ENCODE measurements at places on chromosomes 5 and 9.

DNA sequence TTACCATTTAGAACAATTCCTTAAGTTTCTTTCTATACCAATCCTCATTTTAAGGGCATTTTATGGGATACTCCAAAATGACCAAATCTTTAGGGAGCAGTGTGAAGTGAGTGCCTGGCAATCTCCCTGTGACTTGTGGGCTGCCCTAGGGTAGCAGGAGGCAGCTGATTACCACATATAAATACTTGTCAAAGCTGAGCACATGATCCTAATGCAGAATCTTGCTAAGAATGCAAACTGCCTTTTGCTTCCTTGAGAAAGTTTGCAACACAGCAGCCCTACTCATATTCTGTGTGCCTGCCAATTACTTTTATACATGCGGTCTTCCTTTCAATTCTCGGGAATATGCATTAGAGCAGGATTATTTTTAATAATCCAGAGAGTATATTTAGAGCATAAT is 18.2 kb upstream of the NREP start:
- DNase-seq = no peak

GRCh38 chr9:105901514-105902109 is 207.3 kb downstream of the TMEM38B start:
- no peak for DNase-seq

- DNase-seq = no peak
Measured at GRCh38 chr5:21219251-21219650, 1231.3 kb upstream of the CDH18 start.

DNA sequence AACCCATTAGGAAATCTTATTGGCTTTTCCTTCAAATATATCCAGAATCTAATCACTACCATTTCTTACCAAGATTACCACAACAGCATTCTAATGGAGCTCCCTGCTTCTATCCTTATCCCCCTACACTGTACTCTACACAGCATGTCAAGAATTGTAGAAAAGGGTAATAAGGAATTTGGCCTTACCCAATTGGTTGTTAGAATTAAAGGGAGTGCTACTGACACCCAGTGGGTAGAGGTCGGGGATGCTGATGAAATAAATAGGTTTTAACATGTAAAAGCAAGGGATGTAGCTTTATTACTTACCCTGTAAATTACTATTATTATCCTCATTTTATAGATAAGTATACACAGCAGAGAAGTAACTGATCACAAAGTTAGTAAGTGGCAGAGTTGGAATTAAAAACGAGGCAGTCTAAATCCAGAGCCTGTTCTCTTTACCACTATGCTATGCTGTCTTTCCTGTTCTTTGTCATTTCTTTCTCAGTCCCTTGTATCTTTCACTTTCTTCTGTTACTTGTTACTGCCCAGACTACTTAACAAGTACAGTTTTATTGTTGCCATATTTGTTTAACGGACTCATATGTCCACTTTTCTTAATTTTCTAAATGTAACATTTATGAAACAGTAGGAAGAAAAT is 10.5 kb downstream of the SLC38A9 start:
- DNase-seq = no peak

DNA sequence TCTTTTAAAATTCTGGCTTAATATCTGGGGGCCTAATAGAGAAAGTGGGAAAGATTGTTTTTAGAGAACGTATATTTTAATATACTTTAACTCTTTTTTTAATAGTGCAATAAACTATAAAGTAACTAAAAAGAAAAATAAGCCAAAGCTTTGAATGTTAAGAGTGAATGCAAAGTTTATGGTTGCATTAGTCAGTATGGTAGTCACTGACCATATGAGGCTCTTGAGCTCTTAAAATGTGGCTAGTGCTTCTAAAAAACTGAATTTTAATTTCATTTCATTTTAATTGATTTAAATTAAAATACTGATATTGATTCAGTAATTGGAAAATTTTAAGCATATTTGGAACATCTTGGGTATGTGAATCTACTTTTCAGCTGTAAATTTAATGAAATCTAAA is 310.7 kb downstream of the PJA2 start:
- DNase-seq = no peak

DNA sequence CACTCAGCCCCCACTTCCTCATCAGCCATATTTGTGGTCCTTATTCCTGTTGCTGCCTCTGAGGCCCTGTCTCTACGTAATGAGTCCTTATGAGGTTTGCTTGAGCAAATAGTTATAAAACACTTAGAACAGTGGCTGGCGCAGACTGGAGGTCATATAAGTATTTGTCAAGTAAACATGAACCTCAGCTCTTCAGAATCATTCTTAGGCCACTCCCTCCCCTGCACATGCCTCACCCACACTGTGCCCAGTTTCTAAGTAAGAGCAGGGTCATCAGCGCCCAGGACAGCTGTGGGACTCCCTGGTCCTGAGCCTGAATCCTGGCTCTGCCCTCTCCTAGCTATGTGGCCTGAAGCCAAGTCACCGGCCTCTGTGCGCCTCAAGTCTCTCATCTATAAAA is 4.0 kb downstream of the ST6GALNAC4 start:
- DNase-seq = no peak

DNA sequence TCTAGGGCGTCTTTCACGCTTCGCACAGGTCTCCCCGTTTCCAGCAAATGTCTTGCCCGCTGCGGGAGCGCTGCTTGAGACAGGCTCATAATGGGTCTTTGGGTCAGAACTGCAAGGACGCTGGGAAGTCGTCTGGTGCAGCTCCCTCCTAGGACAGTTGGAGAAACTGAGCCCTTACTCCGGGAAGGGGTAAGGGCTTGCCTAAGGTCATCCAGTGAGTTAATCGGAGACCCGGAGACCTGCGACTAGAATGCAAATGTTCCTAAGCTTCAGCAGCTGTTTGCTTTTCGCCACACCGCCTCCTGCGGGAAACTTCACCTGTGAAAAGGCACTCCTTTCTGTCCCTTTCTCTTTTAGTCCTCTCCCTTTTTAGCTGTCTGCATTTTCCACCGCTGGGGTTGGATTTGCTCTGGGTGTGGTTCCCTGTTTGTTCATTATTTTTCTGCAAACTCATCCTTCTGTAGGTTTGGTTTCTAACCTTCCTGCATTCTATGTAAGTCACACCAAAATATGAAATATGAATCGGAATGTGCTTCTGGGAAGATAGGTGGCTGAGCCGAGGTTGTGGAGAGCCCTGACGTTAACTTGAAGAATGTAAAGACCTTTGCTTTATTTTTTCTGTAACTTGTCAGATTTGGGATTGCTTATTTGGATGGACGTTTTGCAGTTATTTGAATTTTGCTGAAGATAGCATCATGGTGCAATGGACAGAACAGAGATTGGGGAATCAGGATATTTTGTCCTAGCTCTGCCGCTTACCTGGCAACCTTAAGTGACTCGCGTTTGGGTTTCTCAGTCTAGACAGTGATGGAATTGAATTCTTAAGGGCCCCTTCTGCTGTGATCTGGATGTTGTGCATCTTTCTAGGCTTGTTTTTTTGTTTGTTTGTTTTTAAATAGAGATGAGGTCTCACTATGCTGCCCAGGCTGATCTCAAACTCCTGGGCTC is 909 bp downstream of the SLC36A1 start:
- DNase-seq = peak; percentile 39

Measured in activated T-cell treated with anti-CD3 and anti-CD28 coated beads, Interleukin-2, amount 50 U/mL, for 1 hour (primary cell).